Lower leg skin (tissue), 4 donors: ENCODE measurements at places on chromosomes 2 and 18. TPM values are rescaled to one million over a fixed set of nuclear protein-coding genes. Genes with fewer than 3 reads are reported as not detected.
A peak's percentile ranks its signal among the peaks of the same experiment; 100 is the strongest.

- DNase-seq, result no peak
These were observed 910.4 kb upstream of the GYPC start for GRCh38 chr2:125745514-125745913.

- no peak for DNase-seq
These were observed 41.1 kb downstream of the ID2 start for GRCh38 chr2:8722986-8723385.

DNA sequence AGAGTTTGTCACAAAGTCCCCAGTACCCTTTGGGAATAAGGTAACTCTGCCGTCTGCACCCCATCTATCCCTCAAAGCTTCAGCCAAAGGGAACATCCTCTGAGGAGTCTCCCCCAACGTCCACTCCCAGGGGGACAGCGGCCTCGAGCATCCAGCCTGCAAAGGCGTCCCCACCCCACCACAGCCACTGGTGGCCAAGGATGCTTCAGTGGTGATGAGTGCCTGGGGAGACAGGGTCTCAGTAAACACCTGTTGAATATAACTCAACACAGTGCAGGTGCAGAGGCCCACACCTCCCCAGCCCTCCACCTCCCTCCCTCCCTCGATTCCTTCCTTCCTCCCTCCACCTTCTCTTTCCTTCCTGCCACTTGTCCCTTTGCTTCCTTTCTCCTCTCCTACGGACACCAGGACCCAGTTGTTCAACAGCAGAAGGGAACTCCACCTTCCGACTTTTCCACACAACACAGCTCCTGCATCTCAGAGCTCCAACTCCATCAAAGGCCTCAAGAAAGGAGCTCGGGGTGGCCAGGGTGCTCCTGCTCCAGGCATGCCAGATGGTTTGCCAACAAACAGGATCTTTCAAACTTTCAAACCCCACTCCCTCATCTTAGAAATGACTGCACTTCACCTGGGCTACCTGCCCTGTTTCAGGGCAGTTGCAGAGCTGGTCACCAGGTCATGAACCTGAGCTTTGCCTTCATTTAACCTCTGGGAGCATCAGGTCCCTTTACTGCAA is 87.8 kb upstream of the SNTG2 start:
- peak; percentile 65 for DNase-seq

GRCh38 chr2:25453199-25453905 is 111.6 kb upstream of the DNMT3A start:
- no peak for DNase-seq

Gene GREB1L
- 6.5 TPM for total RNA-seq

GRCh38 chr2:226759768-226760167 is 39.9 kb downstream of the IRS1 start:
- DNase-seq, result no peak

- DNase-seq, result no peak
These were observed 24.6 kb upstream of the CREB1 start for GRCh38 chr2:207505171-207505570.

- no peak for DNase-seq
These were observed 6.1 kb downstream of the ECEL1 start for GRCh38 chr2:232481322-232482140.

- DNase-seq, result no peak
These were observed 155.6 kb downstream of the AGAP1 start for GRCh38 chr2:235649418-235649817.

DNA sequence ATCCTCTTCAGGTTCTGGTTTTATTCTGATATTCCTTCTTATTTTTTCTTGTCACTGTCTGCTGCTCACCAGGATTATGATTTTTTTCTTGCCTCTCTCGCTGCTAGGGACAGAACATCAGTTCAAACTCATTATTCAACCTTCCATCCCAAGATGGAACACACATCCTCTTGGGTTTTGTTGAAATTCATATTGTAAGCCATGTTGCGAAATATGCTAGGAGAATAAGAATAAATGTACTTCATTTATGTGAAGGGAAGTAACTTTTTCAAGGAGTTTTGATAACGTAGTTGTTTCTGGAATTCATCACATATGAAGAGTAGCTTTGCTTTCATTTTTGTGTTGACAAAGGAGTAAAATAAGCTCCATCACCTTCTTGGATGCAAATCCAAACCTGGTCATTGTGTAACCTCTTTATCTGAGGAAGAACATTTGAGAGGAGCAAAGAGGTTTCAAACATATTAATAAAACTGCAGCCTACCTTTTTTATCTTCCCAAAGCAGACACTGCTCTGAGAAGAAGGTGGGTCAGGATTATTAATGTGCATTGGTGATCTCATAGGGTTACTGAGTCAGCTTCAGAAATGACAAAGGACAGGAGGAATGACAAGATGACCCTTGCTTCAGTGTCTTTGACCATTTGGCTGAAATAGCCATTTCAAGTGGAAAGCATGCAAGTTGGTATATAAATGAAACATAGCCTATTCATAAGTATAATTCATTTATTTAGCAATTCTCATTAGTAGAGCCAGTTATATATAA is 280.0 kb downstream of the GULP1 start:
- no peak for DNase-seq

DNA sequence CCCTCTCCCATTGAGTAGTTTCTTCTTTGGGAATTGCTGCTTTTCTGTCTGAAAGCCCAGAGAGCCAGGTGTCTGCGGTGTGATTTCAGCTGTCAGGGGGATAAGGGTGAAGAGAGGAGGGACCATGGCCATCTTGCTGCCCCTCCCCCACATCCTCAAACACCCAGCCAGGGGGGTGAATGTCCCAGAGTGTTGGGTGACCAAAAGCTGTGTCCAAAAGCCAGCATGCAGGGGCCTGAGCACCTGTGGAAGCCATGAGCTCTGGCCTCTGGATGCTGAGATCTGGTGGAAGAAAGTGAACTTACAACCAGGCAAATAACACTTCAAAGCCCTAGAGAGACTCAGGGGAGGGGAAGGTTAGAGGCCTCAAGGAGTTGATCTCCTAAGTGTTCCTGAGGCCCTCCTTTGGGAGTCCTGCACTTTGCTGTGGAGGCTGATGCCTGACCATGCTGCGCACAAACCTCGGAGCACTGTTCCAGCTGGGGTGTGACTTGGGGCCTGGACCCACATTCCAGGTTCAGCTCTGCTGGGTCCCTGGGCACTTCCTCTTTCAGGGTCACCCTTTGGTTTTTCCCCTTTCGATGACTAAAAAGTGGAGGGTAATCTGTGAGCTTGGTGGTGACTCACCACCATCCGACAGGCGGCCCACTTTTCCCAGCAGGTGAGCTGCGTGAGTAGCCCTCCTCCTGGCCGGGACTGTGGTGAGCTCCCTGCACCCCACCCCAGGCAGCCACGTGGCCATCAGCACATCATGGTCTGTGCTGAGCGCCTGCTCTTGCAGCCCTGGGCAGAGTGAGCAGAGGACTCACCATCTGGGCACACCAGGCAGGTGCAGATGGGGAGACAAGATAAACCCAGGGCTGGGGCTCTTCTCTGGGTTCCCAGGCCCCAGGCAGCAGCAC is 66.8 kb upstream of the FOSL2 start:
- peak; percentile 68 for DNase-seq

- DNase-seq, result no peak
These were observed 124.0 kb upstream of the SEC11C start for GRCh38 chr18:59015531-59016152.

GRCh38 chr18:23232331-23232730 is 97.0 kb downstream of the CABLES1 start:
- DNase-seq, result no peak

DNA sequence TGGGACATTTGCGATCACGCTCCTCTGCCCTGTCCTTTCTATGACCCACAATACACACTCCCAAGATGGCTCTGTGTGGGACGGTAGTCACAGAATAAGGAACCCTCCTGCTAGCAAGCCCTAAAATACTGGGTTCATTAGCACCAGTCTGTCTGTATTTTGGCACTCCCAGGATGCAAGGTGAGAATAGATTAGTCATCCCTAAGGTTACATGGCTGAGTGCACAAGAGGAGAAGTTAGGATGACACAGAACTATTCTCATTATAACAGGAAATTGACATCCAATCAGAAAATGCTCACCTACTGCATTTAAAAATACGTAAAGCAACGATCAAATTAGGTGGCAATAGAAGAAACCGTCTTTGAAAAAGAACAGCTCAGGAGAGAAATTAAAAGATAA is 590.2 kb downstream of the EPHA4 start:
- no peak for DNase-seq

GRCh38 chr2:79935771-79936657 is 368.5 kb downstream of the LRRTM1 start:
- DNase-seq, result no peak

GRCh38 chr2:10036095-10036884 is 7.1 kb upstream of the KLF11 start:
- DNase-seq, result peak; percentile 92

Gene M1AP
- 0.38 TPM for total RNA-seq

Gene MC2R
- not detected for total RNA-seq

Gene HTR2B
- total RNA-seq, result 0.46 TPM

DNA sequence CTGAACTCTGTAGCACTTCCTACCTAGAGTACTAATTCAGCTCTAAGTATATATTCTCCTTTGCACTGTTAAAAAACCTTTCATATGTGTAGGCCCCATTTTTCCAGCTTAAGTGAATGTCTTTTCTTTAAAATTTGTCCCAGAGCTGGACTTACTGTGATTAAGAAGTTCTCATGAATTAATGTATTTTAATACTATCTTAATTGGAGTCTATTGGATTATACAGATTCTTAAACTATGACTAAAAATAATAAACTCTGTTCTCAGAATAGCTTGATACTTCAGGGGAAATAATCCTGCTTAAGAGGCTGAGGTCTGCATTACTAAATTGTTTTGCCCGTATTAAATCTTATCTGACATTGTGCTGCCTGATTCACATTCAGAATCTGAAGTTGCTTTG is 223.3 kb downstream of the RIT2 start:
- no peak for DNase-seq

Gene SLC4A1AP
- 23.1 TPM for total RNA-seq

Gene TEKT4
- total RNA-seq, result not detected

Gene CCDC85A
- total RNA-seq, result 3.6 TPM

Gene EVX2
- total RNA-seq, result not detected

DNA sequence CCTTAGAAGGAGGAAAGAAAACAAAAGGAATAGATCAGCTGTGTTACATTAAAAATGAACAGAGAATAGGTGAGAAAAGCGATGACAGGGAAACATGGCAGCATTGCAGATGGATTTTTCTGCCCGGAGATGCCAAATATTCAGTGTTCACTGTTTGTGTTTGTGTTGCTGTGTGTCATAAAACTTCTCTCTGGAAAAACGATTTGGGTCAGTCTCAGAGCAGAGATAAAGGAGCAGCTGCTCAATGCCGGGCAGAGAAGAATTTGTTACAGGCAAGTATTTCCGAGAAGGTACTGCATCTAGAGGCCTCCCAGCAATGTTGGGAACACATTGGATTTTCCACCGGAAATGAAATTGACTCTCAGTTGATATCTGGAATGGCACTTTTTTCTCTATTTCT is 156.4 kb upstream of the KLHL14 start:
- no peak for DNase-seq

- DNase-seq, result peak; percentile 89
These were observed 20.0 kb upstream of the RESP18 start for GRCh38 chr2:219352448-219353023.

DNA sequence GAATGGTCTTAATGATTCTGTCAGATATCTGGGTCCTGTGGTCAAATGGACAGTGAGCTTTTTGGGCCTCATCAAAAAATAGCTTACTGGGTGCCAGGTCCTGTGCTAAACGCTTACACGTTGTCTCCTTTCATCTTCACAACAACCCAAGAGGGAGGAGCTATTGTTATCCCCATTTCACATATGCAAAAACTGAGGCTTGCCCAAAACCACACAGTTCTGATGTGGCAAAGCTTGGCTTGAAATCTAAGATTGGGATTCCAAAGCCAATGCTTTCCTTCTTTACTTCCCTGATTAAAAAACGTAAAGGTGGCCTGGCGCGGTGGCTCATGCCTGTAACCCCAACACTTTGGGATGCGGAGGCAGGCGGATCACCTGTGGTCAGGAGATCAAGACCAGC is 69.3 kb downstream of the ACTR2 start:
- DNase-seq, result no peak

DNA sequence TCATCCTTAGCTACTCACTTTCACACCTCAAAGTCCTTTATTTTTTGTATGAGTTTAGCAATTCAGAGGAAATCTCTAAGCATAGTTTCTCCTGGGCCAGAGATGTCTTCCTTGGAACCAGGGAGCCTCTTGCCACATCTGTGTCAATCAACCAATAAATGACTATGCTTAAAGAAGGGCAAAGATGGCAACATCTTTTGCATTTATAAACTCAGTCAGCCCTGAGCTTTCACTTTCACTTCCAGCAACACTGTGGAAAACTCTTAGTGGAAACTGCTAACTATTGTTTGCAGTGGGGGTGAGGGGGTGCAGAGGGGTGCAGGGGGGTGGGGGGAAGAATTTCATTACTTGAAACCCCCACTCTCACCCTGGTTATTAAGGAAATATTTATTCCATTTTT is 3.4 kb downstream of the ACVR1C start:
- no peak for DNase-seq

Gene WDR35
- 6.1 TPM for total RNA-seq

Gene GLI2
- 0.42 TPM for total RNA-seq

Gene STPG4
- not detected for total RNA-seq
